ENCODE measurements at places on chromosomes 3 and 15. TPM values are rescaled to one million over a fixed set of nuclear protein-coding genes. Genes with fewer than 3 reads are reported as not detected.

The STRIT1 gene
- not detected for total RNA-seq

The BMF gene
- total RNA-seq = 4.0 TPM

The MED12L gene
- 0.48 TPM for total RNA-seq

The SLC22A14 gene
- 0.48 TPM for total RNA-seq

The TMEM108 gene
- total RNA-seq = 1.5 TPM

The NECTIN3 gene
- 19.8 TPM for total RNA-seq

The VGLL3 gene
- 129 TPM for total RNA-seq

The NOX5 gene
- 0.19 TPM for total RNA-seq

The REC114 gene
- total RNA-seq = not detected

The TUSC7 gene
- not detected for total RNA-seq

The GOLGA8G gene
- not detected for total RNA-seq

The DNAH12 gene
- 0.06 TPM for total RNA-seq

The CCDC54 gene
- total RNA-seq = not detected

The NR2E3 gene
- not detected for total RNA-seq

The WDR93 gene
- total RNA-seq = 0.32 TPM

The BNC1 gene
- 0.42 TPM for total RNA-seq

The GRIP2 gene
- 0.71 TPM for total RNA-seq

The C3orf62 gene
- total RNA-seq = 5.8 TPM

The MUC20 gene
- total RNA-seq = 2.0 TPM

The HCLS1 gene
- 82.1 TPM for total RNA-seq

The HYPK gene
- total RNA-seq = 18.0 TPM

The SOX2 gene
- not detected for total RNA-seq

The CPLX3 gene
- not detected for total RNA-seq

The ARHGEF26 gene
- total RNA-seq = 18.4 TPM

The EIF1B gene
- 79.5 TPM for total RNA-seq

The ARIH1 gene
- 164 TPM for total RNA-seq

Measured in mesenteric fat pad (tissue), 1 donor.